Right cardiac atrium (tissue), 5 donors: ENCODE measurements at places on chromosomes 6 and 20. TPM values are rescaled to one million over a fixed set of nuclear protein-coding genes. Genes with fewer than 3 reads are reported as not detected.

C4B gene
- 86.0 TPM for total RNA-seq

PAK5 gene
- total RNA-seq: not detected

PDYN gene
- not detected for total RNA-seq

TREML2 gene
- total RNA-seq: not detected

DOP1A gene
- total RNA-seq: 19.4 TPM

KIF6 gene
- 0.29 TPM for total RNA-seq

DNA sequence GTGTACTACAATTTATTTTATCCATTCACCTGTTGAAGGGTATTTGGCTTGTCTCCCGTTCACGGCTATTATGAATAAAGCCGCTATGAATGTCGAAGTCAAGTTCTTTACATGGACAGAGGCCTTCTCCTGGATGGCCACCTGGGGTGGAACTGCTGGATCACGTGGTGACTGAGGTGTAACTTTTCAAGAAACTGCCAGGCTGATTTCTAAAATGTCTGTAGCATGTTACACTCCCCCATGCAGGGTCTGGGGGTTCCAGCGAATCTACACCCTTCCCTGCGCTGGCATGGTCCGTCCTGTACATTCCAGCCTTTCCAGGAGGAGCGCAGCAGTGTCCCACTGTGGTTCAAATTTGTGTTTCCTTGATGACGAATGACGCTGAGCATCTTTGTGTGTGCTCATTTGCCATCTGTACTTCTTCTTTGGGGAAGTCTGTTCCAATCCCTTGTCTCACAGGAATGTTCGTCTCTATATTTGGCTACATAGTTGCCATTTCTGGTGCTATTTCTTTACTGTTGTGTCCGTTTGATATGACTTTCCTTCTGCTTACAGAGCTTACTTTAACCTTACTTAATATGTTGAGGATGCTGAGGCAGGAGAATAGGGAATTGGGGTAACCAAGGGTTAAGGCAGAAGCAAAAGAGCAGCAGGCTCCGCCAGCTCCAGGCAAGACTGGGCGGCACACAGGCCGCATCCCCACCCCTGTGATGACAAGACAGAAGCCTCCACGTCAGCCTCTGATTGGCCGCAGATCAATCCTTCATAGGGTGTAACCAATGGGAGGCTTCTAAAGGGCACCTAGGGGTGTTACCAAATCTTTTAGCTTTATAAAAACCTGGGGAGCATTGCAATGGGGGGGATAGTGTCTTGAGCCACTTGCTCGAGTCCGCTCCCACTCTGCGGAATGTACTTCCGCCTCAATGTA, 106.6 kb downstream of the TAF4 start:
- peak; percentile 30 for DNase-seq

DNA sequence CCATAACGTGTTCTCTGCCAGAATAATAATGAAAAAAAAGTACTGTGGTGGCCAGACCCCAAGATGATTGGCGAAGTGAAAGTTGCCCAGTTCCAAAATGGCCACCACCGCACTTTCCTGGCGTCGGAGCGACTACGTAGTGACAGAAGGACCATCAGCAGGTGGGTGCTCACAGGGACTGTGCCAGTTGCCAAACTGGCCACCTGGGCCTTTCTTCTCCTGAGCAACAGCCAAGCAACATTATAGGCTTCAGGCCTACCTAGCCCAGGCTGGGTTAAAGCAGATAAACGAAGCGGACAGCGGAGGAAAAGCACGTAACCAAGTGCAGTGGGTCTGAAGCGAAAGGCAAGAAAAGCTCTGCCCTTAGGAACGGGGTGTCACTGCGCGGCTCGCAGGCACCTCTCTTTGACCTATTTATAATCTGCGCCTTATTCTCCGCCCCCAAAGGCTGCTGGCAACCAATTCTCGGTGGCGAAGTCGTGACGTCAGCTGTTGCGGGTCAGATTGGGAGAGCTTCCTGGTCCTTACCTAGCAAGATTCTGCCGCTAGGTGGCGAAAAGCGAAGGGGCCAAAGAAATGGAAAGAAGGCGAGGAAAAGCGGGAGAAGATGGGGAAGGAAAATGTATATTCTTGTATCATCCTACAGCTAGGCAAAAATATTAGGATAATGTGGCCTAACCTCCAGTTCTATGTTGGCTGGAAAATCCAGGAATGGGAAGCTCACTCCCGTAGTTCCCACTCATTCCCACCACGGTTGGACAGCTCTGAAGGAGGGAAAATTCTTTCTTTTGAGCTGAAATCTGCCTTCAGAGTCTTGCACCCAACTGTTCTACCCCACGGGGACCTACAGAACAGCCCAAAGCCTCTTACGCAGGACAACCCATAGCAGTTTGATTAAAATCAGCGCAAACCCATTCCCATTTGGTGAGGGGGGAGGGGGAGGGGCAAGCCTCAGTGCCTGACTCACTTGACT, 6.9 kb upstream of the MOG start:
- peak; percentile 98 for DNase-seq

- no peak for DNase-seq
Measured at GRCh38 chr6:83313882-83314281, 117.0 kb downstream of the ME1 start.

GRCh38 chr6:166603043-166603690, 16.7 kb upstream of the RAMACL start:
- no peak for DNase-seq

DNA sequence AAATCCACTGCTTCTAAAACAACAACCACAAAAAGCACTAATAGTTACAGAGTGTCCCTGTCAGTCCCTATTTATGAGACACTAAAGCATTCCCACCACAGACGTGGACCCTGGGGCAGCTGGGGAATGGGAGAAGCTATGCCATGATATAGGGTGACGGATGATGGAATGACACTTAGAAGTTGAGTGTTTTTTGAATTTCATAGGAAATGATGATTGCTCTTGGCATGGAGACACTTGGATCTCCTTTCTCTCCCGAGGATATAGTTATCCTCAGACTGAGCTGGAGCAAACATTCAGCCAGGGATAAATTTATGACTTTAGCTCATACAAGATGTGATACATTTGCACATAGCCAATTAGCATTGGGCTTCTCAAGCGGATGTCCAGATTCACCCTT, 151.2 kb downstream of the EDN3 start:
- no peak for DNase-seq

DNA sequence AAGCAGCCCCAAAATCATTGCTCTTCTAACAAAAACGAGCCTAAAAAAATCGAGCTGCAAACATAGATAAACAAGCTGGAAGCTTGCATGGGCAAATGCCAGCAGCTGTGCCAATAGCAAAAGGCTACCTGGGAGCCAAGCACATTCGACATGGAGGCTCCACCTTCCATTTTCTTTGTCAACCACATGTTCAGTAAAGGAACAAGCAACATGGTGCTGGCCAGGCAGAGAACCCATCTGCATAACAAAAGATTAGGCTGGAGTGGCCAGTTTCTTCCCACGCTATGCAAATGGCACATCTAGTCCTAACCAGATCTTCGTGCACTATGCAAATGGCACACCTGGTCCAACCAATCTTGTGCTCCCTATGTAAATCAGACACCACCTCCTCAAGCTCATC, 110.5 kb downstream of the KIF16B start:
- DNase-seq: no peak

DNA sequence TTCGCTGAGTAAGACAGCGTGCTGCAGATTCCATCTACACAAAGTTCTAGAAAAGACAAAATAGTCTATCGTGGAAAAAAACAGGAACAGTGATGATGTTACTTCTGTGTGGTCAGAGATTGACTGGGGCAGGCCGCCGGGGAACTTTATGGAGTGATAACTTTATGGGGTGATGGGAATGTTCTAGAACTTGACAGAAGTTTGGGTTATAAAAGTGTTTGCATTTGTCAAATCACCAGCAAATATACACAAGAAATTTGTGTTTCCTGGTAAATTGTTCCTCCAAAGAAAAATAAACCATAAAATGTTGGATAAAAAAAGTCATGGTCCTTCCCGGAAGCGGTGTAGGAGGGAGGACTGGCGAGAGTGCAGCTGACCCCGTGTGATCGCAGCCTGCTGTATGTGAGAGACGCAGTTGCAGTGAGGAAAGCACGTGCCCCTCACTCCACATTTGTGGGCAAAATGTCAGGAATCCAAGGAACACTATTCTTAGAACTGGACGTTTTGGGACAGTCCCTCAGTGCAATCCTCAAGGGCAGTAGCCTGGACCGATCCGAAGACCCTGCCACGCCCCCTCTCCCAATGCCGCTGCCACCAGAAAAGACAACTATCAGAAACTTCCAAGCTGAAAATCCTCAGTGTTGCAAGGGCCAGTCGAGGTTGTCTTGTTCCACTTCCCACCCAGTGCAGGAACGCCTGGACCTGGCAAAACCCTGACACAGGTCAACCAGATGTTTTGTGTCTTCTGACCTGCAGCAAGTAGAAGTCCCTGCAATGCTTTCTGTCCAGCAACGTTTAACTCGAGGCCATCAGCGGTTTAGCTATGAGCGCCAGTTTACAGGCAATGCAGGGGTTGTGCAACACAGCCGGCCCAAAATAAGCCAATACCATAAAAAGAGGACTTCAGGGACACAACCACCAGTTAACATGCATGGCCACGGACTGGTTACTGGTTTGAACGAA, 80.5 kb upstream of the QKI start:
- no peak for DNase-seq

DNA sequence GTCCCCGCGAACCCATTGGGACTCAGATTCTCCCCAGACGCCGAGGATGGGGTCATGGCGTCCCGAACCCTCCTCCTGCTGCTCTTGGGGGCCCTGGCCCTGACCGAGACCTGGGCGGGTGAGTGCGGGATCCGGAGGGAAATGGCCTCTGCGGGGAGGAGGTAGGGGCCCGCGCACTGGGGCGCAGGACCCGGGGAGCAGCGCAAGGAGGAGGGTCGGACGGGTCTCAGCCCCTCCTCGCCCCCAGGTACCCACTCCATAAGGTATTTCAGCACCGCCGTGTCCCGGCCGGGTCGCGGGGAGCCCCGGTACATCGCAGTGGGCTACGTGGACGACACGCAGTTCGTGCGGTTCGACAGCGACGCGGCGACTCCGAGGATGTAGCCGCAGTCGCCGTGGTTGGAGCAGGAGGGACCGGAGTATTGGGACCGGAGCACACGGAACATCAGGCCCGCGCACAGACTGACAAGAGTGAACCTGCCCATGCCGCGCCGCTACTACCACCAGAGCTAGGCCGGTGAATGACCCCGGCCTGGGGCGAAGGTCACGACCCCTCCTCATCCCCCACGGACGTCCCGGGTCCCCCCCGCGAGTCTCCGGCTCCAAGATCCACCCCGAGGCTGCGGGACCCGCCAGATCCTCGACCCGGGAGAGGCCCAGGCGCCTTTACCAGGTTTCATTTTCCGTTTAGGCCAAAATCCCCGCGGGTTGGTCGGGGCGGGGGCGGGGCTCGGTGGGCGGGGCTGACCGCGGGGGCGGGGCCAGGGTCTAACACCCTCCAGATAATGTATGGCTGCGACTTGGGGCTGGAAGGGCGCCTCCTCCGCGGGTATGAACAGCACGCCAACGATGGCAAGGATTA, 15.7 kb upstream of the HLA-A start:
- DNase-seq: peak; percentile 90

DNA sequence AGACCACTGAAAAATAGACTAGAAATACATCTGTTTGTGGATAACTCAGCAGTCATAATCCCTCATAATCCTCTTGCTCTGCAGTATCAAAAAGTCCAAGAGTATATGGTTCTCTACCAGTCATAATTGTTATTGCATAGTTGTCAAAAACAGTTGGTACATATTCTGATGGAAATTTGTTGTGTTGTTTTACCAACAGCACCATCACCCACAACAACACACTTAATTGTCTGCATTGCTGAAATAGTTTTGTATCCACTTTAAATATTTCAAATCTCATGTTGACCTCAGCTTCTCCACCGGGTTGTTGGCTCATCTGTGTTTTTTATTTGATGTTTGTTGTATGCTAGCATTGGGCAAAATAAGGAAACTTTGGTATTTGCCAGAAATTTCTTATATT, 39.4 kb downstream of the ITCH start:
- DNase-seq: no peak

GRCh38 chr6:143877584-143878271, 13.5 kb downstream of the ZC2HC1B start:
- DNase-seq: no peak

DNA sequence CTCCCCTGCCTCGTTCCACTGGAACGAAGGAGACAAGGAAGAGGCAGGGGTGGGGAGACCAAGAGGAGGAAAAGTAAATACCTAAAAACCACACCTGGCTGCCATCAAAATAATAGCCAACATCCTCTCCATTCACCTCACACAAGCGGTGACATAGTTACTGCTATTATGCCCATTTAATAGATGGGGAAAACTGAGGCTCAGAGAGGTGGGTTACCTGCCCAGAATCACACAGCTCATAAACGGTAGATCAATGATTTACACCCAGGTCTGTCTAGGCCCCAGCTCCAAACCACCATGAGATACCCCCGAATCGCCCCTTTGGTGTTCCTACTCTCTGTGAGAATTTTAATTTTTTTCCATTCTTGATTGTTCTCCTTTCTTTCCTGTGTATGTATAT, 253.8 kb downstream of the BMP7 start:
- DNase-seq: no peak
